ENCODE measurements at places on chromosomes 13 and 19.

- no peak for DNase-seq
Observed at GRCh38 chr13:69202996-69203395, 904.6 kb upstream of the ATXN8OS start.

GRCh38 chr19:19477705-19478383, 37.5 kb downstream of the TSSK6 start:
- no peak for DNase-seq

DNA sequence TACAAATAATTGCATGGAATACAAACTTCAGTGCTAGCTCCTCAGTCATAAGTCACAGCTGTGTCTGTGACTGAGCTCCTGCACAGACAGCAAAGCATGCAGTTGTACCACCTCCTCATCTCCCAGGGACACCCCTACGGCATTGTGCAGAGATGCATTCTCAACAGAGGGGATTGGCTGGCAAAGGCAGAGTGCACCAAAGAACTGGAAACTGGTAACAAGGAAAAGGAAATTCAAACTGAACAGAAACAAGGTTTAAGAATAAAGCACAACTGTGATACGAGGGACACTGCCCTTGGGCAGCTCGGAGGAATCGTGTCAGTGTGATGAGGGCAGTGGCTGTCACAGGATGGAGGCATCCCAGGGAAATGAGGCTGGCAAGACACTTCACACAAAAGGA, 126.1 kb upstream of the SOX1 start:
- no peak for DNase-seq

- DNase-seq, result no peak
Observed at GRCh38 chr19:14183741-14184350, 22.1 kb downstream of the ADGRL1 start.

DNA sequence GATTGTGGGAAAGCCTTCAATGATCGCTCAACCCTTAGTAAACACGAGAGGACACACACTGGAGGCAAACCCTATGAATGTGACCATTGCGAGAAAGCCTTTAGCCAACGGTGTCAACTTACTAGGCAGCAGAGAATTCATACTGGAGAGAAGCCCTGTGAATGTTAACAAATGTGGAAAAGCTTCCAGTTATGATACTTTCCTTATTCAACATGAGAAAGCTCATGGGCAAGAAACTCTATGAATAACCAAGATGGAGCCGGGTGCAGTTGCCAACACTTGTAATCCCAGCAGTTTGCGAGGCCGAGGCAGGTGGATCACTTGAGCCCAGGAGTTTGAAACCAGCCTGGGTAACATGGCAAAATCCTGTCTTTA, 15.8 kb upstream of the ZNF8 start:
- DNase-seq, result no peak

- no peak for DNase-seq
Observed at GRCh38 chr19:31223740-31224534, 125.3 kb downstream of the TSHZ3 start.

GRCh38 chr13:34207334-34207733, 389.4 kb downstream of the RFC3 start:
- DNase-seq, result no peak

DNA sequence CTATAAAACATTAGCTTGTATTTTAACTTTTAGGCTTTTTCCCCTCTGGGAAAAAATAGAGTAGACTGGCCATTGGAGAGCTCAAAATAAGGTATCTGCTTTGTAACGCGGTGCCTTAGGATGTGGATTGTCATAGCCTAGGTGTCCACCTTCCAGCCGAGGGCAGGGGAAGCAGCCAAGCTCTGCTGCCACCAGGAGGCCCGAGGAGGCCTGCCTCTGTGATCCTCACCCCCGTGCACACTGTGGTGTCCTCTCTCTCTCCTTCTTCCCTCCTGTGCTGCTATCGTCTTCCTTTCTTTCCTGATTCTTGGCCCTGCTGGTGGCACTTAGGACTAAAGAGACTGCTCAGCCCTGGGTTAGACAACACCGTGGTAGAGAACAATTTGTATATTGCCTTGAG, 11.3 kb downstream of the HNRNPM start:
- DNase-seq, result no peak

DNA sequence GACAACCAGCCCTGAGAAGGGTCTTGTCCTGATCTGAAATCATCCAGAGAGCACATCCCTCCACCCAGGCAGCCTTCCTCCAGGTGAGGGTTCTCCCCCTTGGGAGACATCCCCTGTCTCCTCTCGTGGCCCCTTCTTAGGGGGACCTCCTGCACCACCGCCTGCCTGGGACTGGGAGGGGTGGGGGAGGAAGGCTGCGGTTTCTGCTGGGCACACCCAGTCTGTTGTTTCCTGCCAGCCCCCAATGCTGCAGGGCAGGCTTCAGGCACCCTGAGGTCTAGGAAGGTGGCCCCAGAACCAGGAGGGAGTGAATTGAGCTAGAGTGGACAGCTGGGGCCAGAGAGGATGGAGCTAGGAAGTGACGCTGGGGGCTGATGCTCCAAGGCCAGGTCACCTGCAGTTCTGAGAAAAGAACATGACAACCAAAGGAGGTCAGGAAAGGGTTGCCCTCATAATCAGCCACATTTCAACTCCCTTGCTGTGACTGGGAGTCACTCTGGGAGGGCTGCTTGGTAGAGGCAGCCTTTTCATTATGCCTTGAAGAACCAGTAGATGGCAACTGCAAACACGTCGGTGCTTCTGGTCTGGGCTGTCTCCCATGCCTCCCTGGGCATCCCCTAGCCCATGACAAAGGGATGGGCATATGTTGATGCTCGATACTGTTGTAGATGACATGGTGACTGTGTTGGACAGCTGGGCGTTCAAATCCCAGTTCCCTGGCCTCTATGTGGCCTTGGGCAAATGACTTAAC, 1.4 kb downstream of the ARHGEF18 start:
- no peak for DNase-seq

Measured in stimulated activated CD8-positive, alpha-beta memory T cell treated with anti-CD3 and anti-CD28 coated beads, Interleukin-15, amount 100 ng/mL, for 4 hours (primary cell).